ENCODE measurements at places on chromosomes 5 and 9.

DNA sequence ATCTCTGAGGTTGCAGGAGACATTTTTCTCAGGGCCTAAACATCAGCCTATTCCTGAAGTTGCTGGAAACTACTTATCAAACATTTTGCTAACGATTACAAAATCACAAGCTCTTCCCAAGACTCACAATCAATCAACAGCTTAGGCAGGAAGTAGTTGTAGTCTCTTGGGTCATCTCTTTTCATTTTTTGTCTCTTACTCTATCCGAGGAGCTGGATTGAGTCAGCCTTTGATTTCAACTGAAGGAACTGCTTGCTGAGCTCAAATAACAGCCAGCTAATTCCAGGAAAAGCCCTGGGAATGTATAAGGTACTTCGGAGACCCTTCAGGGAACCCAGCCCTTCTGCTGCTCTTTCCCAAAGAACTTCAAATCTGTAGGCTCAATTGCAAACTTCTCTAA, 398.9 kb downstream of the PLK2 start:
- DNase-seq, result no peak

DNA sequence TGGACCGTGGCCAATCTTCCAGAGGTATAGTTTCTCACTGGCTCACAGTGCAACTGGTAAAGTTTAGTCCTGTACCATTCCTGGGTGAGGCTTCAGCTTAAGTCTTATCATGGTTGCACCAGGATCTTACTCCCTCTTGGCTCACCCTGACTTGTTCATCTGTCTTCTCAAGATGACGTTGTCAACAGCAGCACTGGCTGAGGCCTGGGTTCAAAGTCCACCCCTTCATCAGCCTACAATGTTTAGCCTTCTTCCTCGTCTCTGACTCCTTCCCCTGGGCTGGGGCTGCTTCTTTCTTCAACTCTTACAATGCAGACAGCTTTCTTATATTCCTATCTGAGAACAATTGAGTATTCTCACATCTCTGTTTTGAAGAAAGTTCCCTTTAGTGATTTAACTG, 311.1 kb upstream of the CLINT1 start:
- no peak for DNase-seq

DNA sequence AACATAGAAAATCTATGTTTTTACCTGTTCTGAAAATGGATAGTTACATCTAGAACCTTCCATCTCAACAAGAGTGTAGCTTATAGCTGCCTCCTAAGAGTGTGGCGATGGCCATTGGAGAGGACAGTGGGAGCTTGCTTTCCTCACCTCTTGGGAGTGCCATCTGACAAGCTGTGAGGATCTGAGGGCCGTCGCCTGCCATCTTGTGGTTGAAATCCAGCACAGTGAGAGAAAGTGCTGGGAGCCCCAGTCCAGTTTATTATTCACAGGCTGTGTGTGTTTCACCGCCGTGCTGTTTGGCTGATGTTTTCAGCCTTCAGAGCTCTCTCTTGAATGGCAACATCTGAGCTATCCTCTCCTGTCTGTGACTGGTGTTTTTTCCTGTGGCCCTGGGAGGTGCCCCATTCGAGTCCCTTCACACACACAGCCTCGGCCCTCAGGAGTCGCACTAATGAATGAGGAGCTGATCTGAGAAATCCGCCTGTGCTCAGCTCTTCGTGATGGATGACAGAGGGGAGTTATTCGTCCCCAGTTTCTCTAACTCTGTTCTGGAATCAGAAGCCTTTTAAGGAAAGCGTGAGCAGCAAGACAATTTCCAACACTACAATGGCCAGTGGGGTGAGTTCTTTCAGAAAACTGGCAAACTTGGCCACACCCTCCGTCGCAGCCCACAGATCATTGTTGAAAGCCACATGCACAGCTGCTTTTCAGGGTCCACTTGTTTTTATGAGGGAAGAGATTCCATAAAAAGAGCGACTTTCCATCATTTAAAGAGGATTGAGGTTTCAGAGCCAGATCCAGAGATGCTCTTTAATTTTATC, 170.3 kb downstream of the PDZD2 start:
- DNase-seq, result peak; percentile 82

DNA sequence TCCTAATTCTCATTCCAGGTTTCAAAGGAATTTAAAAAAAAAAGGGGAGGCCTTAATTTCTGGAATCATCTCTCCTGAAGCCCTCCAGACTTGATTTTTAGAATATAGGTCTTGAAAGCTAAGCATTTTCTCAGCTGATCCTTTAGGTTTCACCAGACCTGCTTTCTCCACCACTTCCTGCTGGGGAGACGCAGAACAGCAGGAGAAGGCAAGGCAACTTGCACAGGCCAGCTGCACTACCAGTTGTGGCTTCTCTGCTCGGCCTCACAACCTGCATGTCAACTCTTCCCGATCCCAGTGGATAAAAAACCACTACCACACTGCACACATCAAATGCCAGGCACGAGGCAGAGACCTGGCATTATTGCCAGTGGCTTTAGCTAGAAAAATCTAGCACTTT, 119.8 kb downstream of the SIL1 start:
- no peak for DNase-seq

DNA sequence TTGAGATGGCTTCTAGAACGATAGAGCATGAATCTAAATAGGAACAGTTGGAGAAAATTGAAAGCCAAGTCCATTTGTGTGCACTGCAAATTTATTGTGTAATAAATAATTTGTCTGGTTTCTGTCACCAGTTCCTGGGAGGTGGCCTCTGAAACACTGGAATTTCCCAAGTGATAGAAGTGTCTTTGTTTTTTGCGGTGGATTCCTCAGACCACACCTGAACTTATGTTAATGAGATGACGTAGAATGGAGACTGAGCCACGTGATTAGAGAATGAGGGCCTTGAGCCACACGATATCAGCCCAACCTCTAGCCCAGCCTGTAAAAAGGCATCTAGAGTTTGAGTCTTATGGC, 105.1 kb downstream of the MSX2 start:
- no peak for DNase-seq

DNA sequence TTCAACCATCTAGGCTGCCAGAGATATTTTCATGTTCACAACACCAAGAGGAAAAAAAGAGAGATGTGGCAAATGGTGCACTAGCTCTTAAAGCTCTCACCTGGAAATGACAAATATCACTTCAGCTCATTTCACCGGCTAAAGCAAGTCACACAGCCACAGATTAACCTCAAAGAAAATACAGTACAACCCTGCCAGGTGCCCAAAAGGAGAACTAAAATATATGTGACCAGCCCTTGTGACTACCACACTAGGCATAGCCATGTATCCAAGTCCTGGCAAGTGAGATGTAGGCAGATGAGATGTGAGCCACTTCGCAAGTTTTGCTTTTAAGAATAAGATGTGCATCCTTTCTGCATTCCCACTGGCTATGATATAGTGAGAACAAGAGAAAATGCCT, 41.4 kb downstream of the AGTPBP1 start:
- no peak for DNase-seq

DNA sequence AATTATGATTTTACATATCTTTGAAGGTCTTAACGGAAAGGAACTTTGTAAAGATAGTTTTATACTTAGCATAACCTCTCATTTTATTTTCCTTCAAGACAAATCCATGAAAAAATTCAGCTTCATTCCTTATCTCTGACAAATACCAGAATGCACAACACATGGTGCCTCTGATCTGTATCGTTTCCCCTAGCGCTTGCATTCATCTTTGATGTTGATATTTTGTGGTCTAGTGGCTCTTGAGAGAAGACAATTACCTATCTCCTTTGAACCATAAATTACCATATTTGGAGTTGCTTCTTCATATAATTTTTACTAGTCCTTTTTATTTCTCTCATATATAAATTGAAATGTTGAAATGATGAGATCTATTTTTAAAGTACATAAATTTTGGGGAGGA, 551.3 kb downstream of the PDE4D start:
- DNase-seq, result peak; percentile 22

- no peak for DNase-seq
Measured at GRCh38 chr5:2134543-2135292, 252.0 kb upstream of the IRX4 start.

- DNase-seq, result no peak
Measured at GRCh38 chr9:120480707-120481106, 99.3 kb downstream of the CDK5RAP2 start.

- DNase-seq, result no peak
Measured at GRCh38 chr9:109967651-109968642, 187.9 kb downstream of the PALM2AKAP2 start.

GRCh38 chr5:34026089-34026761, 16.8 kb downstream of the C1QTNF3 start:
- DNase-seq, result no peak

- DNase-seq, result peak; percentile 67
Measured at GRCh38 chr9:128160603-128160987, 530 bp downstream of the BBLN start.

DNA sequence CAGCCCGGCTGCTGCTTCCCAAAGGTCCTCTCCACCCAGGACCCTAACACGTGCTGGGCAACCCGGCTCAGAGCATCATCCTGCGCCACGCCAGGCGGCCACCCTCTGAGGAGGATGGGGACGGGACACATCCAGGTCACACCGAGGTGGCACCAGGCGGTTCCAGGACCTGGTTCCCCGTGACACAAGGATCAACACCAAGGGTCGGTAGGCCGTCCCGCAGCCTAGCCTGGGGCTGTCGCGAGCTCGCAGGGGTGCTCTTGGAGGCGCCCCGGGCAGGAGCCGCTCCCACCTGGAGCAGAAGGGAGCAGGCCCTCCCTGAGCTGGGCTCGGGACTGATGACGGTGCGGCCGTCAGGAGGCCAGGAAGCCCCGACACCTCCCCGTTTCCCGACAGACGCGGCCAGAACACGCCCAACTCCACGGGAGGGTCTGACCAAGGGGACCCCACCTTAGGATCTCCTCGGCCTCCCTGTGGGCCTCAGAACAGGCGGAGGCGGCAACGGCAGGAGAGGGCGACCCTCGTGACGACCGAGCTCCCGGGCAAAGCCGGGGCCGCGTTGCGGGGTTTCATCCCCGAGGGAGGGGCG, 6.3 kb downstream of the EXD3 start:
- DNase-seq, result no peak

- DNase-seq, result no peak
Measured at GRCh38 chr9:108996643-108997042, 16.7 kb downstream of the CTNNAL1 start.

DNA sequence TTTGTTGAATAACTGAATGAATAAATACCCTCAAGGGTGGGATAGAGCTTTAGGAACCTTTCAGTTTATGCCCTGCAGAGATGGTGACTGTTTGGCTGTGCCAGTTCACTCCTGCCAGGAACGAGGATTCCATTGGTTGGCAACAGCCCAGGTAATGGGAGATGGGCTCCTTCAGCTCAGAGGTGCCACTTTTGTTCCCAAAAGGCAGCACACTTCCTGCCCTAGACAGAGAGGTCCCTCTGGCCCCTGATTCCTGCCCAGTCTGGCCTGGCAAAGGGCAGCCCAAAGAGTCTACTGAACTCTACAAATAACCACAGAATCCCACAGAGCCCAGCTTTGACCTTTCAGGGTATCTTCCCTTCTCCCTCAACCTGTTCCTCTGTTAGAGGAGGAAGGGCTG, 1.6 kb downstream of the C9orf152 start:
- no peak for DNase-seq

DNA sequence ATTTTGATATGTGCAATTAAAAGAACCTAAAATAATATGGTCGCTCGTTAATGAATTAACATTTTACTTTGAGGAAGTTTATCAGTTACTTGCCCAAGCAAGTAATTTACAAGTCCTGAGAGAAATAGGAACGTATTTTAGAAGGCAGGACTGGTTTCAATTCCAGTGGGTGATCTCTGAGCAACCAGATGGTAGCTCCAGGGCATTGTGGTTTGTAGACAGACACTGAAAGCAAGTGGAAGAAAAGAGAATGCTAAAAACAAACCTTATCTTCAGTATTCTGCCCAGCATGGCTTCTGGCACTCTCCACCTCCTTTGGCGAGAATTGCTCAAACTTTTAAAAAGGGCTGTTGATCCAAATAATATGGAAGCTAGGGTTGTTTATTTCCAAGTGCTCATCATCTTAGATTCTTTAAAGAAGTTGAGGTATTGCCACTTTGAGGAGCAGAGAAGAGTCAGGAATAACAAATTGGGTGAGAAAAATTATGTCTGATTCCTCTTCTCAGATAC, 31.8 kb upstream of the ERAP2 start:
- peak; percentile 47 for DNase-seq

GRCh38 chr5:38134810-38135209, 123.5 kb upstream of the EGFLAM start:
- DNase-seq, result no peak

DNA sequence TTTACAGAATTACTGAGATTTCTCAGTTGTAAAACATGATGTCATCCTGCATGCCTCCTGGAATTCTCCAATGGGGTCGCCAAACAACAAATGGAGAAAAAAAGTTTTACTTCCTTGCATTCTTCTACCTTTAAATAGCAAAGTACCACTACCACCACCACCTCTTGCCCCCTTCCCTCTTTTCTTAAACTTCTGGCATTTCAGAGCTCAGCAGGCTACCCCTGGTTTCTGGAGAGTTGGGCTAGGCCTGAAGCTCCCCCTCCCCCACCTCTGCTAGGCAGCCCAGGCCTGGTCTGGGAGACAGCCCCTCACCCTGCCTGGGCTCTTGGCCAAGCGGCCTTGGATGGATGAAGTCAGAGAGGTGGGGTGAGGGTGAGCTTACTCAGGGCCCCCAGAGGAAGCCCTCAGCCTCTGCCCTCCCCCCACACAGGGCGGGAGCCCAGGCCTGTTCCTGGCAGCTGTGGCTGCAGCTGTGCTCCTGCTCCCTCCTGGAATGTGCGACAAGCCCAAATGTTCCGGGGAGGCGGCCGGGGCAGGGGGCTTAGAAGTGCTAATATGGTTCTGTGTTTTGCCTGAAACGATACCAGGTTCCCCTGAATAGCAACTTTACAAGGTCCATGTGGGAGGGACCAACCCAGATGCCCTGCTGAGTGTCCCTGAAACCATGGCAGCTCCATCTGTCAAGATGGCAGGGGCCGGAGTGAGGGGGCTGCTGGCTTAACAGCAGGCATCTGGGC, 6.0 kb upstream of the CCIN start:
- peak; percentile 89 for DNase-seq

GRCh38 chr9:33289936-33290246, 425 bp upstream of the NFX1 start:
- no peak for DNase-seq

DNA sequence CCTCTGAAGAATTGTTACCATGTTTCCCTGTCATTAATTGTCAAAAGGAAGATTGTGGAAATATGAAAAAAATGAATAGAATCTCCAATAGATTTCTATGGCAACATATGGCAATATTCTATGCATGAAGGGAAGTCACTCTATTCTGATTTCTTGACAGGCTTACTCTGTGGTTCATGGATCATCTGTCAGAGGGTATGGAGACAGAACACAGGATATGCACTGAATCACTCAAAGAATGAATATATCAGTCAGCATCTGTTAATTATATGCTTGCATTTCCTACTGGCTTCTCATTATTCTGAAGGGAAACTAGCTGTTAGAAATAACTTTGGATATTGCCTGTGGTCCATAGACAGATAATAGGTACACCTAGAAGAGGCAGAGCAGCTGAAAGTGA, 918.9 kb downstream of the DTWD2 start:
- no peak for DNase-seq

- no peak for DNase-seq
Measured at GRCh38 chr5:141434006-141434405, 3.7 kb downstream of the PCDHGA12 start.

DNA sequence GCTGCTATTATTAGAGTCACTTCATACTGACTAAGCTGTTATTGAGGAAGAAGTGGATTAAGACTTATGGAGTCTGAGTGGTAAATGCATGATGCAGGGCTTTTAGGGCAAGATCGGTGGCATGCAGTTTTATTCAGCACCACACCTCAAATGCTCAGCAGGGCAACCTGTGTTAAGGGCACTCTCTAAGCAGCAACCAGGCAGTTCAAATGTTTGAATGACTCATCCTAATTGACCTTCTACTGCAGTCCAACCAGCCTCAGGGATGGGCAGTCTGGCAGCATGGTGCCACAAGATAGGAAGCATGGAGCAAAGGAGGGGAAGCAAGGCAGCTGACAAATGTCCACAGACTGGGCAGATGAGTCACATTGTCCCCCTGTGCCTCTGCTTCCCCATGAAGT, 80.2 kb upstream of the MIER3 start:
- DNase-seq, result no peak
